Stimulated activated CD8-positive, alpha-beta memory T cell treated with anti-CD3 and anti-CD28 coated beads, Interleukin-7, amount 100 ng/mL, for 24 hours (primary cell): ENCODE measurements at places on chromosomes 16 and 17.
A peak's percentile ranks its signal among the peaks of the same experiment; 100 is the strongest.

GRCh38 chr17:6422654-6423241 lies 12.2 kb downstream of the AIPL1 start:
- DNase-seq, result no peak

GRCh38 chr16:68744744-68745280 lies 7.7 kb downstream of the CDH1 start:
- no peak for DNase-seq

DNA sequence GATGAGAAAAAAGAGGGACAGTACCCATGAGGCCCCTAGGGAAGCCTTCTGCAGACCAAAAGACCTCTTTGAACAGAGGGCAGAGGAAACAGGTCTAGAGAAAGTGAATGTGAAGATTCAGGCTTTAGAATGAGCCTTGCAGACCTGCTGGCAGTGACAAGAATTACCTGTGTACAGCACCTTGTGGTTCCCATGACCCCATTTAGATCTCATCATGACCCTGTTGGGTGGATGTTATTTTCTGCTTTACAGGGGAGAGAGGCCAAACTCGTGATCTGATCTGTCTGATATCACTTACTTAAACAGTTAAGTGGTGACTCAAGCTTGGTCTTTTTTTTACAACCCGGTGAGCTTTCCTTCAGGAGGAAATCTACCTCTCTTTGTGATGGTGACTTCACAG lies 81.9 kb downstream of the UTP18 start:
- no peak for DNase-seq

DNA sequence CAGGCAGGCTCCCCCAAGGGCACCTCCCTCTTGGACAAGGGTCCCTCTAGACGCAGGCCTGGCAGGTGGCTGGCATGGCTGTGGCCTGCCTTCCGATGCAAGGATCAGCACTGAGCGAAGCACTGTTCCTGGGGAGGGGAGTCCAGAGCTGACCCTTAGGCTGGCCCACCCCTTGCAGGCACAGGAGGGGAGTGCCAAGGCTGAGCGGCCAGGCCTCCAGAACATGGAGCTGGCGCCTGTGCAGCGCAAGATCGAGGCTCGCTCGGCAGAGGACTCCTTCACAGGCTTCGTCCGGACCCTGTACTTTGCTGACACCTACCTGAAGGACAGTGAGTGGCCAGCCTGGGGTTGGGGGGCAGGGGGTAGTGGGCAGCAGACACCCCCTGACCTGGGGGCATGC lies 16.8 kb upstream of the MYO15B start:
- no peak for DNase-seq

GRCh38 chr17:8409966-8410882 lies 12.6 kb upstream of the RNF222 start:
- DNase-seq, result peak; percentile 65

- peak; percentile 74 for DNase-seq
These were observed 709 bp upstream of the CD300LG start for GRCh38 chr17:43846221-43846712.

DNA sequence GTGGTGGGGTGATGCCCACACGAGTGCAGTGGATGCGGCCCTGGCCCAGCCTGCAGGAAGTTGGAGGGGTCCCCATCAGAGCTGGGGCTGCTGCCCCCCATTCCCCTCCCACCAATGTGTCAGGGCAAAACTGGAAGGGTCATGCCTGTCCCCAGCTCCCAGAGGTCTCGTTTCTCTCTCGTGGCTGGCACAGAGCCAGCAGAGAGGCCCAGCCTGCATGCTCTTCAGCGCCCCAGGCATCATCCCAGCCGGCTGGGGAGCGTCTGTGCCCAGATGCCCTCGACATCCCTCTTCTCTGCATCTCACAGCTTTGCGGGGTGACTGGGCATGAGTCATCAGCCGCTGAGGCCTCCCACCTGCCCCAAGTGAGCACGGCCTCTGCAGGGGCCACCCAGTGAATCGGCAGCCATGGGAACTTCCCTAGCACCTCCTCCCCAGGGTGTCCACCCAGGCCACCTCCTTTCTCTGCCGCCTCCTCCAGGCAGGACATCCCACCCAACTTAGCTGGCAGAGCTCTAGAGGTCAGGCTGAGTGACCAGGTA lies 9.8 kb upstream of the CSNK1D start:
- DNase-seq, result no peak

- DNase-seq, result no peak
These were observed 26.9 kb downstream of the SPNS3 start for GRCh38 chr17:4460661-4461060.

GRCh38 chr16:80055831-80056230 lies 455.3 kb upstream of the MAF start:
- no peak for DNase-seq

DNA sequence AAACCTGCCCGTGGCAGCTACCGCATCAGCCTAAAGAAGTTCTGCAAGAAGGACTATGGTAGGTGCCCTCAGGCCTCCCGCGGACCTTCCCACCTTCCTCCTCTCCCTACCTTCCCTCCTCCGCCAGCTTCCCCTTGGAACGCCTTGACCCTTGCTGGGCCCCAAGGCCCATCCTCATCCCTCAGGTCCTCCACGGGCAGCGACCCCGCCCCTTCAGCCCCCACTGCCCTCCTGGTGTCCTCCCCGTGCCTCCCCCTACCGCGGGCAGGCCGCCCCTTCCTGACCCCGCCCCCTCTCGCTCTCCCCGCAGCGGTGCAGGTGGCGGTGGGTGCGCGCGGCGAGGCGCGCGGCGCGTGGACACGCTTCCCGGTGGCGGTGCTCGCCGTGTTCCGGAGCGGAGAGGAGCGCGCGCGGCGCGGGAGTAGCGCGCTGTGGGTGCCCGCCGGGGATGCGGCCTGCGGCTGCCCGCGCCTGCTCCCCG lies 1.4 kb upstream of the TBC1D24 start:
- no peak for DNase-seq

DNA sequence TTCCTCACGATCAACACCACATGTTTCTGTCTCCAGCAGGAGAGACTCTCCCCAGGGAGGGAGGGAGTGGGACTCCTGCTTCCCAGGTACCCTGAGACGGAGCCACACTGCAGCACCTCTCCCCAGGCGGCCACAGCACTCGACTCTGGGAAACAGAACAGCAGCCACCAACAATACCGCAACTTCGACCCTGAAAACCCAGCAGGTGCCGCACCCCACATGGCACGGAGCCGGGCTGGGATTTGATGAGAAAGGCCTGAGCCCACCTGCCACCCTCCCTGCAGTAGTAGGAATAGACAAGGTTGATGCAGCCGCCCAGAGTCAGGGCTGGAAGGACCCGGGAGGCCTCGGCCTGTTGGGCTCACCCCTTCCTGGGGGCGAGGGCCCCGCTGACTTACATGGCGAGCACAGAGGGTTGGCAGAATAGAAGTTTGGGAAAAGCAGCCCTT lies 14.4 kb downstream of the GALNS start:
- no peak for DNase-seq

DNA sequence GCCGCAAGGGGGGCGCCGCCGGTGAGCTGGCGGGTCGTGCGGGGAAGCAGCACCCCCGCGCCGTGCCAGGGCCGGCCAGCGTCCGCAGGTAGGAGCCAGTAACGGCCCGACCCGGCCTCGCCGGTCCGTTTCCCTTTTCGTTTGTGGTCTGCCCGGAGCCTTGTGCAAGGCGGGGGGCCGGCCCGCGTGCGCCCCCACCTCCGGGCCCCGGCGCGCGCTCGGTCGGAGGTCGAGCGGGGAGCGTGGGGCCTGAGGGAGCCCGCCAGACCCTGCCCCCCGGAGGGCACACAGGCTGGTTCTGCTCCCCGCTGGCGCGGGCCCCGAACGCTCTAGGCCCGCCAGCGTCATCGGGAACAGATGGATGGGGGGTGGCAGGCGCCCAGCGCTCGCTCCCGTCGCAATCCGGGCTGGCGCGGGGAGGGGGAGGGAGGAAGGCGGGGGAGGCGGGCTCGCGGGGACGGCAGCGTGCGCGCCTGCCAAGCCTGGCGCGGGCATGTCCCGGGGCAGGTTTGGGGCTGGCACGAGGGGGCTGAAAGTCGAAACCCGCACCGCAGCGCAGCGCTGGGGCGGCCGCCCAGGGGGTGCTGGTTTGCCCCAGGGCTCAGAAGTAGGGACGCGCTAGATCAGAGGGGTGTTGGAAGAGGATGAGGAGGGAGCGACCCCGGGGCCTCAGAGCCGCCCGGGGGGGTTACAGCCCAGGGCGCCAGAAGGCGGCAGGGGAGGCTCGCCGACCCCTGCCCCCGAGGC lies 1.5 kb upstream of the GSE1 start:
- no peak for DNase-seq

- DNase-seq, result no peak
These were observed 310.0 kb downstream of the SEC14L1 start for GRCh38 chr17:77450742-77451244.

GRCh38 chr16:53792161-53792951 lies 88.4 kb downstream of the FTO start:
- no peak for DNase-seq

GRCh38 chr16:24015923-24016322 lies 180.1 kb downstream of the PRKCB start:
- DNase-seq, result no peak

DNA sequence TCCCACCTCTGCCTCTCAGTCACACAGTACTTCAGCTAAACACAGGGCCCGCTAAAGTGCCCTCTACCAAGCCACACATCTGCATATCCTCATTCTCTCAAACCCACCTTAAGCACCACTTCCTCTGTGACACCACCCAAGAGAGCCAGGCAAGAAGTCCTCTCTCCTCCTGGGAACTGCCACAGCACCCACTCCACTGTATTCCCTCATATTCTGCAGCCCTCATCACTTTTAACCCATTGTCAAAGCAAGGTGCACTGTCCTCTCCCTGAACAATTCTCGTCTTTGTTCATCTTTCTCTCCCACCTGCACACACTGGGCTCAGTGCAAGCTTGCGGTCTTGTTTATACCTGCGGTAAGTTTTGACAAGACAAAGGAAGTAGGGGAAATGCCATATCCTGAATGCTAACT lies 13.6 kb downstream of the CHD9 start:
- DNase-seq, result no peak

DNA sequence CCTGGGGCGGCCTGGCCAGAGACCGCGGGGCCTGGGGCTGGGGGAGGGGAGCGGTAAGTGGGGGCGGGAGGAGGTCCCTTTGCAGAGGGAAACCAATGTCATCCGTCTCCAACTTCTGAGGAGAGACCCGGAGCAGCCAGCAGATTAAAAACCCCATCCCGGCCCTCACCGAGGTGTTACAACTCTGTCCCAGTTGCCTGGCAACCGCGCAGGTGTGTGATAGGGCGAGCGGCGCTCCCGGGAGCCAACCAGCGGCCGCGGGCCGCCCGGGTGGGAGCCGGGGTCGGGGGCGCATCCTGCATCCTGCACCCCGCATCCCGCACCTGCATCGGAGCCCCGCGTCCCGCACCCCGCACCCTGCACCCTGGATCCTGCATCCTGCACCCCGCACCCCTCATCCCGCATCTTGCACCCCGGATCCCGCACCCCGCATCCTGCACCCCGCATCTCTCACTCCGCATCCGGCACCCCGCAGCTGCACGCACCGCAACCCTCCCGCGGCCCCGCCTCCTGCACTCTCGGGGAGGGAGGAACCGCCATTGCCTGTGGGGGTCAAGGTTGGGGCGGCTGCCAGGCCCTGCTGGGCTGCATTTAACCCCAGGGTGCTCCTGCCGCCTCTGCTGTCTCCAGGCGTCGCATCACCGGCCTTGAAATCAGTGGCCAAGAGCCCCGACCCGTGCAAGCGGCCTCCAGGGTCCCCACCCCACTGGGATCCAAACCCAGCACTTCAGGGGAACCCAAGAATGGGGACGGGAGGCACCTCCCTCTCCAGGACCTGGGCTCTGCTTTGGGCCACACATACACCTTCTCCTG lies 47.3 kb downstream of the RTN4RL1 start:
- DNase-seq, result no peak

DNA sequence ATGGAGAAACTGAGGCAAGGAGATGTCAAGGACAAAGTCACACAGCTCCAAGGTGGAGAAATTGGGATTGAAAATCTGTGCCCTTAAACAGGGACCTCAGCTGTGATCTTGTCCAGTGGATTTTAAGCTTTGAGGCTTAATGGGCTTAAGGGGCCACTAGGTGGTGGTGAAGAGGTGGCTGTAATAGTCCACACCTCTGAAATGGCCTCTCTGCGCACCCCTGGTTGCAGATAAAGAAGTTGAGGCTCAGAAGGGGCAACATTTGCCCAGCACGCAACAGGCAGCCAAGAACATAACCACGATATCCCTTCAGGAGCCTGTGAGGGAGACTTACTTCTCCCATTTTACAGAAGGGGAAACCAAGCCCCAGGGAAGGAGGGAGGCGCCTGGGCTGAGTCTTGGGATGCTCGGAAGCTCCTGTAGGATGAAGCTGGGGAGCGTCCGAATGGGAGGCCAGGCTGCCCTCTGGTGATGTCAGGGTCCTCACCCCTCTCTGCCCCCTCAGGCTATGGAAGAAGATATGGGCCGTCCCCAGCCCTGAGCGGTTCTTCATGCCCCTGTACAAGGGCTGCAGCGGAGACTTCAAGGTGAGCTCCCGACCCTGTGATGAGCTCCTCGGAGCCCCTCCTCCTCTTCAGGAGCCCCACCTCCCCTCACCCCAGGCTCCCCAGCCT lies 43.7 kb downstream of the IL21R start:
- DNase-seq, result no peak

DNA sequence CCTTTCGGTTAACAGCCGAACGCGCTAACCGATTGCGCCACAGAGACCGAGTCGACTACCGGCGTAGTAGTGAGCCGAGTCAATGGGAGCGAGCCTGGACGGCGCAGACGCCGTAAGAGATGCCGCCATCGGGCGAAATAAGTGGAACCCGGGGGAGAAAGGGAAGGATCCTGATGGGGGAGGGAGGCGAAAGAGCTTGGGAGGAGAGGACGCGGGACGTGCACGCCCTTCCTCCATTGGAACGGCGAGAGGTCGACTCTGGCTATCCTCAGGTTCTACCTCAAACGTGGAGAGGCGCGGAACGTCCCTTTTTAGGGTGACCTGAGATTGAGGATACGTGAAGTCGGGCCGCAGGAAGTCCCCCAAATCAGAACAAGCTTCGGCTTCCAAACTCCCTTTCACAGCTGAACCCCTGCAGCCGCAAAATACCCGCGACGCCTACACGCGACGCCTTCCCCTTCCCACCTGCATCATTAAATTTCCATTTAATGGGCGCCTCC lies 683 bp upstream of the PSMB3 start:
- DNase-seq, result peak; percentile 77

DNA sequence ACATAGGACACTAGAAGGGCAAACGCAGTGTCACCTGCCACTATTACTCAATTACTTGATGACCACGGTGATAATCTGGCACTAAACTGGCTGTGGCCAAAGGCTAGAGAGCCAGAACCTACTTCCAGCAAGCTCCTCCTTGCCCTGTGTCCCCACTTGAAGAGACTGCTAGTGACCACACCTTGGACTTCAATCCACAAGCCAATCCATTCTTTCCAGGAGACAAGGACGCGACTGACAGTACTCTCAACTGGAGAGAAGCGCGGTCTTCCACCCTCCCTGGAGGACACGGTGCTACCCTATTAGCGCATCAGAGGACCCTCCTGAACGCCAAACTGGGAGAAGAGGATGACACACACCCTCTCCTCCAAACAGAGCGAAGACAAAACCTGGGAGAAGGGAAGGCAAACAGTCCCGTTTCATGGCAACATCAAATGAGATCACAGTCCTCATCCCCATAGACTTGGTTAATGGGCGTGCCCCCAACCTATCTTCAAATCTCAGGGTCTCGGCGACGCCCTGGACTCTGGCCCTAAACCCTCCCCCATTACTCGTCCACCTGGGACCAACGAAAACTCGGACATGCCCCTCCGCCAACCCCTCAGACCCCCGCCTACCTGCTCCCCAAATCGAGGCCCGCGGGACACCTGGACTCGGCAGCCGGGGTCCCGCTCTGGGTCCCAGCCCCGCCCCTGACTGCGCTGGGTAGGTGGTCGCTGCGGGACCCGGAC lies 508 bp downstream of the FLCN start:
- no peak for DNase-seq

- DNase-seq, result no peak
These were observed 7.4 kb upstream of the HSD17B2 start for GRCh38 chr16:82027629-82028064.

- DNase-seq, result no peak
These were observed 410.8 kb upstream of the EEF2KMT start for GRCh38 chr16:5508371-5508770.
